ENCODE measurements at places on chromosomes 5 and 9. TPM values are rescaled to one million over a fixed set of nuclear protein-coding genes. Genes with fewer than 3 reads are reported as not detected.

DNA sequence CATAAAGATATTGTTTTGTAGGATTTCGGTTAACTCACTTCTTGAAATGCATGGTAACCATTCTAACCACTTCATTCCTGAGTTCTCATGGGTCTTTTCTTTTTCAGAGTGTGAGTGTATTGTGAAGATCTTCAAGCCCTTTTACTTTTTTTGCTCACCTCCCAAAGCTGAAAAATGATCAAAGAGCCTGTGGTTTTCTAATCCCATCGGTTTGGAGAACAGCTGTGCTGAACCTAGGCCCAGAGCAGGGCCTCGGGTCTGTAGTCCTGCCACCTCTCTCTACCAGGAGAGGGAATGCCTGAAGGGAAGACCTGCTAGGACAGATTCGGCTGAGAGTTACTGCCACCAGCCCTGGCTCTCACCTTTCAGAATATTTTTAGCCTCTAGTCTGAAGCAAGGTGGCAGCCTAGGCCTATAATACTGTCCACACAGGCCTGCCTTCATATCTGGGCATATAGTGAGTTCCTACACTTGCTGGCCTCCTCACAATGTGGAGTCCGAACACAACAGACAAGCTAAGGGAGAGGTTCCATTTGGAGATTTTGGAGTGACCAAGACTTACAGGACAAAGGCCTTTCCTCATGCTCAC lies 13.8 kb downstream of the RGMB start:
- no peak for DNase-seq

DNA sequence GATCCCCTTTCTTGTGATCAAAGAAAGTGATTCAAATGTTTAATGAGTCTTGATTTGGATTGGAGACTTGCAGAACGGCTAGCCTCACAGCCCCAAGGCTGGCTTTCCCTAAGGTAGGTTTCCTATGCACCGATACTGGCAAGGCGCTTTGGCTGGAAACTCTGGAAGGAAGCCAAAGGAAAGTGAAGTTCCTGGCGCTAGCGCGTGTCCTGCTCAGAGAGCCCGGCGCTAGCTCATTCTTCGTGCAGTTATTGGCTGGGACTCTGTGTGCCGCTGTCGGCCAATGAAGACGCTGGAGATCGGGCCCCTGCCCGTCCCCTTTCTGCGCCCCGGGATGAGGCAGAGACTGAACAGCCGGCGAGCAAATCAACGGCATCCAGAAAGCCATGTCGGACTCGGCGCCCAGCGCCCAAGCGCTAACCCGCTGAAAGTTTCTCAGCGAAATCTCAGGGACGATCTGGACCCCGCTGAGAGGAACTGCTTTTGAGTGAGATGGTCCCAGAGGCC lies at the start of gene PCDHGC3:
Gene PCDHGC3 (plus strand): TSS at position 342 of the 507 bp plus-strand sequence. CDS start 151 bp downstream, at position 493.
- peak; percentile 96 for DNase-seq

TNC gene
- total RNA-seq: 167 TPM

DNA sequence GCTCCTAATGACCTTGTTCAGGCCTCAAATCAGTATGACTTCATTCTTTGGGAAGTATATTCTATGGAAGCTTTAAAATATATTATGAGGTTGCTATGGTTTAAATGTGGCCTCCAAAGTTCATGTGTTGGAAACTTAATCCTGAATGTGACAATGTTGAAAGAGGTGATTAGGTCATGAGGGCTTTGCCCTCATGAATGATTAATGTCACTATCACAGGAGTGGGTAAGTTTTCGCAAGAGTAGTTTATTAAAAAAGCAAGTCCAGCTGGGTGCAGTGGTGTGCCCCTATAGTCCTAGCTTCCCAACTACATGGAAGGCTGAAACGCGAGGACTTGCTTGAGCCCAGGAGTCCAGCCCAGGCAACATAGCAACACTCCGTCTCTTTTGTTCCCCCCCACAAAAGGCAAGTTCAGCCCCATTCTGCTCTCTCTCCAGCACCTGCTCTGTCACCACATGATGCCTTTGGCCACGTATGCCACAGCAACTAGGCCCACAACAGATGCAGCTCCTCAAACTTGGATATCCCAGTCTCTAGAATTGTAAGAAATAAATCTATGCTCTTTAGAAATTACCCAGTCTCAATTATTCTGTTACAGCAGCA lies 105.3 kb downstream of the SIL1 start:
- no peak for DNase-seq

GRCh38 chr9:136051837-136052471 lies 43.1 kb downstream of the NACC2 start:
- peak; percentile 90 for DNase-seq

GRCh38 chr9:134010310-134011173 lies 14.7 kb upstream of the BRD3OS start:
- peak; percentile 95 for DNase-seq

INSL4 gene
- not detected for total RNA-seq

DNA sequence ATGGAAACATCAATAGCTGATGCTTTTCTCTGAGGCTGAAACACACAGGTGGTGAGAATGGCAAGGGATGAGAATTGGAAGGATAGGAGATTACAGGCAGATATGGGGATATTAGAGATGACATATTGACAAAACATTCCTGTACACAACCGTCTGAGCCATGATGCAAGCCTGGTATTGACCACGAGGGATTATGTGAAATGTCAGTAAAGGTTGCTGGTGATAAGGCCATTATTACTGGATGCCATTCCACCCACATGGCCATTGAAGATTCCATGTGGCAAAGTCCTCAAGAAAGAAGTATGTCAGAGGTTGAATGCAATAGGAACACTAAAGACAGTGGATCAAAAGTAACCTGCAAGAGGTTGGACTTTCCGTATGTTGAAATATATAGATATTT lies 15.7 kb downstream of the GRAMD2B start:
- no peak for DNase-seq

DNA sequence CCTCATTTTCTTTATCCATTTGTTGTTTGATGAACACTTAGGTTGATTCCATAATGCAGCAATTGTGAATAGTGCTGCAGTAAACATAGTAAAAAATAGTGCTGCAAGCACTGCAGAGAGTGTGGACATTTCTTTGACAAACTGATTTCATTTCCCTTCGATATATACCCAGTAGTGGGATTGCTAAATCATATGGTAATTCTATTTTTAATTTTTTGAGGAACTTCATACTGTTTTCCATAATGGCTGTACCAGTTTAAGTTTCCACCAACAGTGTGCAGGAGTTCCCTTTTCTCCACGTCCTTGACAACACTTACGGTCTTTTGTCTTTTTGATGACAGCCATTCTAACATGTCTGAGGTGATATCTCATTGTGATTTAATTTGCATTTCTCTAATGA lies 138.2 kb upstream of the PLPPR1 start:
- DNase-seq: no peak

DNA sequence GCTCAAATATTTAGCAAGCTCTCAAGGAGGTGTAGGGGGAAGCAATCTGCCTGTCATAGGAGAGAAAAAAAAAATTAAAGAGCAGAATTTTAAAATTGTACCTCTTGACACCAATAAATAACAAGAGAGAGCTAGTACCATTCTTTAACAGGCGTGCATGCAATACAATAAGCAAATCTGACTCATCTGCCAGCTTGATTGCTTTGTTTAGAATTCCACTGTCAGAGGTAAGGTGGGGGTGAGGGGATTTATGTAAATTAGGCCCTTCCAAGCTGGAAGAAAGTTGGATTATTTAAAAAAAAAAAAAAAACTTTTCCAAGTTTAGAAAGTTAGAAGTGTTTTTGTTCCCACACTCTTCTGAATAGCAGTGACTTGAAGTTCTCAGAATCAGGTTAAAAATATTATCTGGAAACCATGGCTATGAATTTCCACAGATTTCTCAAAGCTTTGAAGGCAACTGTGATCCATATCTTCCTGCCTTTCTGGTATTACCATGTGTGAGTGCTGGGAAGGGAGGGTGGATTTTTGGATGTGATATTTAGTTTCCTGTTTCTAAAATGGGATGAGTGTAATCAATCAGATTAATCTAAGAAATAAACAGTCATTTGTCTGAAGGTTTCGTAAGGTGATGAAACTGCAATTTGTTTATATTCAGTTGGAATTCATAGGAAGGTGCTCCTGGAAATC lies 477.5 kb downstream of the TLE4 start:
- no peak for DNase-seq

FREM1 gene
- 0.88 TPM for total RNA-seq

IFNA2 gene
- total RNA-seq: not detected

ECM2 gene
- 0.72 TPM for total RNA-seq

GARIN3 gene
- total RNA-seq: not detected

MRPS27 gene
- total RNA-seq: 60.1 TPM

DNA sequence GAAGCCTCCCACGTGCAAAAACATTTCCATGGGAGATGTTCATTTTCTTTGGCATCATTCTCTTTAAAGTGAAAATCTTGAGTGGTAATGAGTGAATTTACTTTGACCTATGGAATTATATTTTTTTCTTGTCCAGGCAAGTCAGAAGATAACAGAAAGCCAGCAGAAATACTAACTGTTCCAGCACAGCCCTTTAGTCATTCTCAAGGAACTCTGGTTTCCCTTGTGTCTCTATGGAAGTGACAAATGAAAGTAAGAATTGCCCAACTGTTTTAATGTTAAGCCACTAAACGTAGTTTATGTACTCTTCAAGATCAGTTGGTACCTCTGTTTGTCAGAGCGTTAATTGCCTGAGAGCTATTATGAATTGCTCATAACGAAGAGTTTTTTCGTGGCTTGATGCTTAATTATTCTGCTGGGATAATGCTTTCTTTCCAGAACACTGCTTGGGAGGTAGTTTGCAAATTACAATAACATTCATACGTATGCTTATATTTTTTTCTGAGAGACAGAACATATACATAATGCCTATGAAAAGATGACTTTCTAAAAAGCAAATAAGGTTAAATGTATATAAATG lies 84.5 kb upstream of the CER1 start:
- DNase-seq: no peak

LPAR1 gene
- total RNA-seq: 69.0 TPM

- DNase-seq: no peak
Measured at GRCh38 chr9:134328341-134328840, 2.1 kb downstream of the RXRA start.

DNA sequence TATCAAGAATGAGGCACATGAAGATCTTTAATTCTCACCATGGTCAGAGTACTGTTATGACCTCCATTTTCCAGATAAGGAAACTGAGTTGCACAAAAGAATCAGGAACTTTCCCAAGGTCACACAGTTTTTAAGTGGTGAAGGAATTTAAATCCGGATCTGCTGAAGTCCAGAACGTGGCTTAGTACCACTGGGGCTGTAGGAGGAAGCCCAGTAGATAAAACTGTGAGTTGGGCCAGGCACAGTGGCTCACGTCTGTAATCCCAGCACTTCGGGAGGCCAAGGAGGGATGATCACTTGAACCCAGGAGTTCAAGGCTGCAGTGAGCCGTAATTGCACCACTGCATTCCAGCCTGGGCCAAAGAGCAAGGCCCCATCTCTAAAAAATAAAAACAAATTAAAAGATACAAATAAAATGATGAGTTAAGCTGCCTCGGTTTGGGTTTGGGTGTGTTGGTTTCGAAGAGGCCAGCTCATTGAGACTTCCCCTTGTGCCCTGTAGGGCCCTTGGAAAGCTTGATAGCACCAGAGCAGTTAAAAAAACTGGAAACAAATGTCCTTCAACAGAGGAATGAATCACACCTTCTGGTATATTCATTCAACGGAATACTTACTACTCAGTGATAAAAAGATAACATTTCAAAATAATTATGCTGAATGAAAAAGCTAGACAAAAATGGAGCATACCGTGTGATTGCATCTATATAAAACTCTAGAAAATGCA lies 20.1 kb downstream of the ATOX1 start:
- DNase-seq: peak; percentile 53

RELL2 gene
- total RNA-seq: 5.2 TPM

DNA sequence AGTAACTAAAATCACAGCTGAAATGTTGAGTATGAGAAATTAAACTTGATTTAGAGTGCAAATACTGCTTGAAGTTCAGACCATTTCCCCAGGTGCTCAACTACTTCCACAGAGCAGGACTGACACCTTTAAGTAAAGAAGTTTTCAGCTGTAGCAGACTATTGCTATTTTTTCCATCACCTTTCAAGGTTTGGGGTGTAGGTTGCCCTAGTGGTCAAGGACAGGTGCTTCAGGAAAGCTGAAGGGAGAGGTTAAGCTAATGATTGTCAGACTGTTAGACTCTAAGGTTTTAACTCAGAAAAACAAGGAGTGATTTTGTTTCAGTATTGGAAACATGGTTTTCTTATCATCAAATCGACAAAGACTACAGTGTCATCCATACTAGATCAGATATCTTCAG lies 162.1 kb downstream of the CCDC192 start:
- no peak for DNase-seq

IL7R gene
- total RNA-seq: 1.6 TPM

LCP2 gene
- total RNA-seq: 2.5 TPM

DNA sequence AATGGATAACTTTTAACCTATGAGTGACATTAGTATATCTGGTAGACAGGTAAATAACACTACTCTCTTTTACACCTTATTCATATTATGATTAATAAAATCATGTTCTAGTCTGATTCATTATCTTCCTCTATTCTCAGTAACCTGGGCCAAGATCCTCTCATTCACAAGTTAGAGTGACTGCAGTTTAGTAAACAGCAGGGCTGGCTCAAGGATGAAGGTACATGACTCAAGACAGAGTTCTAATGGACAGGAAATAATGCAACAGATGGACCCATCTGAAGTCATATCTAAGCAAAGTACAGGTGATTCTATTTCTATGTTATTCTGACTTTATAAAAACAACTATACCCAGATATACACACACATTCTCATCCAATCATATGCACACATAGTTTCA lies 582.5 kb upstream of the CDH18 start:
- no peak for DNase-seq

DNA sequence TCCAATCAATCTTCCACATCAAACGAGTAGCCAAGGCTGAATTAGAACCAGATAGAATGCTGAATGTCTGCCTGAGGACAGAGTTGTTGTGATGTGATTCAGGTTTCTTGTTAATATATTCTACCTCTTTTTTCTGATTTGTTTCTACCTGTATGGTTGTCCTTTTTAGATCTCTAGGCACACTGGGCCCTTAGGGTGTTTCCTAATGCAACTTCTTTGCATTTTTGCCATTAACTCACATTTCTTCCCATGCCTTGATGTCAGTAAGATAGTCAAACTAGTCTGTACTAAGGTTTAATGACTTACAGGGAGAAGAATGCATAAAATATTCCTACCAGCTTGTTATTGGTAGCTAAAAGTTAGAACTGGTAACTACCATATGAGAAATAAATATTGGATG lies 413.6 kb downstream of the CCDC171 start:
- no peak for DNase-seq

DNA sequence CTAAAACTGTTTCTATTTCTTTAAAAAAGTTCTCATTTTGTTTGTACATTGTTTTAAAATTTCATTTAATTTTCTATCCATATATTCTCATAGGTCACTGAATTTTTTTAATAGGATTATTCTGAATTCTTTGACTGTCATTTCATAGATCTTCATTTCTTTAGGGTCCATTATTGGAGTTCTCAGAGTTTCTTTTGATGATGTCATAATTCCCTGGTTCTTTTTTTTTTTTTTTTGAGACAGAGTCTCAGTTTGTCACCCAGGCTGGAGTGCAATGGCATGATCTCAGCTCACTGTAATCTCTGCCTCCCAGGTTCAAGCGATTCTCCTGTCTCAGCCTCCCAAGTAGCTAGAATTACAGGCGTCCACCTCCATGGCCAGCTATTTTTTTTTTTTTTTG lies 89.9 kb downstream of the DMRT2 start:
- no peak for DNase-seq

Measured in RPMI7951 (cell line).